Activated CD8-positive, alpha-beta memory T cell treated with anti-CD3 and anti-CD28 coated beads, Interleukin-2, amount 10 ng/mL, durations not matched to agents 7 days and 5 days (primary cell): ENCODE measurements at places on chromosomes 13 and 19. TPM values are rescaled to one million over a fixed set of nuclear protein-coding genes. Genes with fewer than 3 reads are reported as not detected.

- no peak for DNase-seq
Observed at GRCh38 chr19:55198651-55199050, 10.7 kb downstream of the PTPRH start.

GRCh38 chr19:39133431-39134270 lies 8.1 kb downstream of the PAK4 start:
- DNase-seq = no peak

DNA sequence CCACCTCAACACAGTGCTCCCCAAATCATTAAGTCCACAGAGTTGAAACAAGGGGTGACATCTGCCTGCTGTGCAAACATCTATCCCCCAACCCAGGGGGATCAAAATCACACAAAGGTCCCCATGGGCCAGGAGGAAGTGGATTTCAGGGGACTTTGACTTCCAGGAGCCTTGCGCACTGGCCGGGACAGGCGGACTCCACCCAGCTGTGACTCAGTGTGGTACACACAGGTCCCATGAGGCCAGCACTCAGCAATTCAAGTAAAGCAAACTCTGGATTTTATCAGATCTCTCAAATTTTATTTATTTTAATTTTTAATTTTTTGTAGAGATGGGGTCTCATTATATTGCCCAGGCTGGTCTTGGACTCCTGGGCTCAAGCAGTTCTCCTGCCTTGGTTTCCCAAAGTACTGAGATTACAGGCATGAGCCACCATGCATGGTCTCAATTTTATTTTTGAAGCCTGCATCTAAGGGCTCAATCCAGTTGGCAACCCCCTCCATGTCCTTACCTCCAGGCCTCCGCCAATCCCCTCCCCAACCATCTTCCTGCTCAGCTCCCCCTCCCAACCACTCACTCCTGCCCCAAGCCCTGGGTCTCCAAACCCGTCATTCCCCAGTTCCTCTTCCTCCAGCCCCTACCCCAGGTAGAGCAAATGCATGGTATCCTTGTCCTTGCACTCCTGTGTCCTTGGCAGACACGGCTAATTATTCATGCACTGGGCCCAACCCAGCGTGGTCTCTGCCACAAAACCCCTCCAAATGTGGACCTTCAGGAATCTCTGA lies 18.2 kb downstream of the ARHGAP33 start:
- no peak for DNase-seq

DNA sequence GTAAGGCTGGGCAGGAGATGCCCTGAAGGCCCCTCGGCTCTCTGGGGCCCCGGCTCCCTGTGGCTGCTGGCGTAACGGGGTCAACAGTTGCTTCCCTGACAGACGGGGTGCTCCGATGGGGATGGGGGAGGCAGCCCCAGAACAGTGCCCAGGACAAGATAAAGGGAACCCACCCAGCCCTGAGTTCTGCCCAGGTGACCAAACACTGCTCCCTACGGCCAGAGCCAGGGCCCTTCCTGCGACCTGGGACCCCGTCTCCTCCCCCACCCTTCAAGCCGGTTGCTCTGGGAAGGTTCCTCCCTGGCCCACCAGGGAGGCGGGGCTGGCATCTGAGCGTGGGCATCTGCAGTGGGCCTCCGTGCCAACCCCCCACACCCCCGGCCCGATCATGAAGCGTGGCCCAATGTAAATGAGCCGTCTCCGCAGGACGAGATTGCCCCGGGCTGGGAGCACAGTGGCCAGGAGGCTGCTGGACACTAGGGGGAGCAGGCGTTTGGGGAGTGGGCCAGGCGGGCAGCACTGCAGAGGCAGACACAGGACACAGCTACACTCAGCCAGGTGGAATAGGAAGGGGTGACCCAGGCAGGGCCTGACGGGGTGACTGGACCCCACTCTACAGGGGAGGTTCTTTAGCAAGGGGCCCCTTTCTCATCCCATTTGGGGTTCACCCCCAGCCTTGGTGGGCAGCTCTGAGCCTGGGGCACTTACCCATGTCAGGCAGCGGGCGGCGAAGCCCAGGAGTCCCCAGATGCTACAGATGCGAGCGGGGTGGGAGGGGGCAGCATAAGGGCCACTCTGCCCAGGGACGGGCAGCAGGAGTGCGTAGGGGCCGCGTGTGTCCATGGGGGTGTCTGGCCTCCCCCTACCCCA lies 1.2 kb upstream of the NKPD1 start:
- DNase-seq = no peak

DNA sequence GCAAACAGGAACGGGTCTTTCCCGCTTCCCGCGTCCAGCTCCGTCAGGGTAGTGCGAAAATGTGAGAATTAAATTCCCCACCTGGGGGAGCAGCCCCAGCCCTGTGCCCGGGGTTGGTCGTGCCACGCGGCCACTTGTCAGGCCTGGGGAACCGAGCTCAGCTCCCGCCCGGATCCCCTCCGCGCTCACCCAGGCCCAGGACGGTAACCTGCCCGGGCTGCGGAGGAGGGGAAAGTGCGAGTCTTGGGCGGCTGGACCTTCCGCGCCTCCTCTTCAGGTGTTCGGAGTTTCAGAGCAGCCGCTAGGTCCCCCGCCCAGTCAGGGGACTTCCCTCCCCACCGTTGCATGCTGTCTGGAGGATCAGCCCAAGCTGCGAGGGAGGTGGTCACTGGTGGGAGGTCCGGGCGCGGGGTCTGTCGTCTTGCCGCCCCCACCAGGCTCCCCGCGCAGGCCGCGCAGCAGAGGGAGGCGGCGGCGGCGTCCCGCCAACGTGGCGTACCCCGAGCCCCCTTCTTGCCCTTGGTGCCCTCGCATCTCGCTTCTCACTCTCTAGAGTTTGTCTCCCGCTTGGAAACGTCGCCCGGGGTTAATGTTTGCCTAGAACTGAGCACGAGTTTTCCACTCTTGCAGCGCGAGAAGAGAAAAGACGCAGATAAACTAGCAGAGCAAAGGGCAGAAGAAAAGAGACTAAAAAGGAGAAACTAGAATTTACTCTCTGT lies 8.1 kb downstream of the URAD start:
- no peak for DNase-seq

SHANK1 gene
- not detected for total RNA-seq
